ENCODE measurements at places on chromosomes 12 and 14.

DNA sequence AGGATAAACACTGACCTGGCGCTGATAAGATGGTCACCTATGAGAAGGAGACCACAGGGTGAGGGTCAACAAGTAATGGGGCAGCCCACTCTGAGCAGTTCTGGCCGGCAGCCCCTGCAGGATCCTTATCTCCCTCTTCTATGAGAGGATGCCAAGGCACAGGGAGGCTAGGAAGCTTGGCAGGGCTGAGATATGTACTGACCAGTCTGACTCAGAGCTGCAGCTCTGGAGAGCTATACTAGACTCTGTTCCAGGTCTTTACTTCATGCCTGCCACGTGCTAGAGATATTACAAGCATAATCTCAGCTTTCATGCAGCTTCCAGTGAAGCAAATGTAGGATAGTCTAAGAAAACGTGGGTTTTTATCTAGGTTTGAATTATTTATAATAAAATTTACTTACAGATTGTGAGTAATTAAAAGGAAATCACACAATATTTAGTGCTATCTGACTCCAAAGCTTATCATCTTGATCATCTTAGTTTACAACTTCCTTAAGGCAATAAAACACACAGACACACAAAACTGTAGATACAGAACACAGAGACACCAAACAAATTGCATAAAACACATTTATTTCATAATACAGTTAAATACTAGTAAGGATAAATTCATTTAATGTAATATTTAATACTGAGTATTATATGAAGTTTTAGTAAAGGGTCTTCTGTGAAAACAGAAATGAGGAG is 32.3 kb downstream of the GIT2 start:
- no peak for DNase-seq

GRCh38 chr14:77347751-77348150 is 26.9 kb downstream of the GSTZ1 start:
- DNase-seq: no peak

GRCh38 chr12:80565271-80565670 is 121.2 kb downstream of the PTPRQ start:
- DNase-seq: no peak

- no peak for DNase-seq
Measured at GRCh38 chr14:87388946-87389345, 604.0 kb downstream of the GALC start.

DNA sequence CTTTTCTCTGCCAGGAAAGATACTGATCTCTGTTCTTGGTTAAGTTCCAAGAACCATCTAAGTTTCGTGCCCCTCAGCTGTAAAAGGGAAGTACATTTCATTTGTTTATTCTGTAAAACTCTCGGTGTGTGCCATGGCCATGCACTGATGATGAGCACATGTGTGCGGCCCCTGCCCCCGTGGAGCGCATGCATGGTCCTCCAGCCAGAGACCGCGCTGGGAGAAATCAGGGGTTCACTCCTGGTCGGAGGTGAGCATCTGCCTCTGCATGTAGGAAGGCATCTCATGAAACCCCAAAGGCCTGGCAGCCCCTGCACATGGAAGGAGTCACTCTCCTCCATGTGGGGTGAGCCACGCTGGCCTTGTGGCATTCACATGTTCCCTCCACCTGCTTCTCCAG is 102.5 kb upstream of the RTL1 start:
- DNase-seq: no peak

GRCh38 chr12:8080120-8080519 is 2.0 kb upstream of the NECAP1 start:
- no peak for DNase-seq

DNA sequence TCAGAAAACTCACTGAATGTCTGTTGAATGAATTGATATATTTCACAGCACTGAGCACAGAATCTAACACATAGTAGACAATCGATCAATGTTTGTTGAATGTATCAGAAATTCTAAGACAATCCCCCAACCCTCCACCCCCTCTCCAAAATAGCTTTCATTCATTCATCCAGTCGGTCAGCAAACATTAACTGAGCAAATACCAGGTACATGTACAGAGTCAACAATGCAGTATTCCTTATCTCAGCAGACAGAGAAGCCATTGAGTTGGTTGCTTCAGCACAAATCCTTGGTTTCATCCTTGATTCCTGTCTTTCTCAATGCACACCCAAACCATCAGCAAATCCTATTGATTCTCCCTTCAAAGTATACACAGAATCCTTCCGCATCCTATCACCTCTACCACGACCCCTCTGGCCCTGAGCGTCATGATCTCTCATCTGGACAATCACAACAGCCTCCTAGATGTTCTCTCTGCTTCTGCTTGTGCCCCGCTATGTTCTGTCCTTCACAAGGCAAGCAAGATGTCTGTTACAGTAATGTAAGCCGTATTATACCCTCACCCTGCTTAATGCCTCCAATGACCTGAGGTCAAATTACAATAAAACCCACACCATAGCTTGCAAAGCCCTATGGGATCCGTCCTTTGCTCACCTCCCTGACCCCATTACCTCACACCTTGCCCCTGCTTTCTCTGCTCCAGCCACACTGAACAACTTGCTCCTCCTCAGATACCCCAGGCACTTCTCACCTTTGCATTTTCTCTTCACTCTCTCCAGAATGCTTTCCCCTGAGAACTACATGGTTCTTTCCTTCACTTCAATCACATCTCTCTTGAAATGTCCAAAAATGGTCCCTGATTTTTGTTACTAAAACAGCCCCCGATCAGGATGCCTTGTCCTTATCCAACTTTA is 738.1 kb upstream of the TBX3 start:
- no peak for DNase-seq

GRCh38 chr12:108630481-108631207 is 3.0 kb downstream of the SELPLG start:
- DNase-seq: no peak

Measured in H7 (cell line).